GM12891 (cell line): ENCODE measurements at places on chromosomes 1 and 21.

GRCh38 chr1:56295949-56296929 is 283.1 kb downstream of the PLPP3 start:
- no peak for DNase-seq

DNA sequence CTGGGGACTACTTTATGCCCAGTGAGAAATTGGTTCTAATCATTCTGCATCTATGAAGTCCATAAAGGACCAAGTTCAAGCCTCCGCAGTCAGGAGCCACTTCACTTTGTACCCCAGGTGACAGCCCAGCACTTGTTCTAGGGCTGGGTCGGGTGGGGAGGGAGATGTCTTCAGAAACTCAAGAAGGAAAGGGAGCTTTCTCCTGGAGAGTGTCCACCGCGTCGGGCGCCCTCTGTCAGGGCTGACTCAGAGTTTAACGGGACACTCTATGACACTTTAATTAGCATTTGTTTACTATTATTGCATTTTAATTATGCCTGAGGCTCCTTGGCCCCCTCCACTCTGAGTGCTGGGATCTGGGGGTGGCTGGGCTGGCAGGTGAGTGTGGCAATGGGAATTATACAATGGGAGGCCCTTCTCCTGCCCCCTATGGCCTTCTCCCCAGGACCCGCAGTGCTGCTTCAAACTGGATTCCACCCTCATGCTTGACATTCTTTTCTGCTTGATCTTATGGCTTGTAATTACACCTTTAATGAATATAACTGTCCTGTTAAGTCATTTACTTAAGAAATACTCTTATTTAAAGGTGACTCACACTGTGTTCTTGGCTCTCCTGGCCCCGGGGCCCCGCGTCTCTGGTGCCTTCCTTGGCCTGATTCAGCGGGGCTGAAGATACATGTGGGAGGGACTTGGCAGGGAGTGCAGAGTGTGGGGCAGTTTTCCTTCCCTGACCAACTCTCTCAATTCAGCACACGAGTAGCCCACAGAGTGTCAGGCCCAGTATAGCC is 136.6 kb downstream of the PLXNA2 start:
- DNase-seq: no peak

DNA sequence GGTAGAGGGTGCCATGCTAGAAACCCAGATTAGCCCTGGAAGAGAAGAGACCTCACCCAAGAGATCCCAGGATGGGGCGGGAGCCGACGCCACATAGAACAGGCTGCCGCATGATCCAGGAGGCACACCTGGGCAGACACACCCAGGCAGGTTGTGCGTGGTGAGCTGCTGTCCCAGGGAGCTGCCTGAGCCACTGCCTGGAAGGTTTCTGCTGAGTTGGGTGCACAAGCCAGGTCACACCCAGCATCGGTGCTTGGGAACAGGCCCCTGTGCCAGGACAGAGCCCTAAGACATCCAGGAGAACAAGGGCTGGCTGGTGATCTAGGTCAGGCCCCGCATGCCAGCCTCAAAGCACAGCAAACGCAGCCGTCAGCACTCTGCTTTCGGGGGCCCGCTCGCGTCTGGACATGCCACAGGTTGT is 40.2 kb downstream of the CTNNBIP1 start:
- no peak for DNase-seq

DNA sequence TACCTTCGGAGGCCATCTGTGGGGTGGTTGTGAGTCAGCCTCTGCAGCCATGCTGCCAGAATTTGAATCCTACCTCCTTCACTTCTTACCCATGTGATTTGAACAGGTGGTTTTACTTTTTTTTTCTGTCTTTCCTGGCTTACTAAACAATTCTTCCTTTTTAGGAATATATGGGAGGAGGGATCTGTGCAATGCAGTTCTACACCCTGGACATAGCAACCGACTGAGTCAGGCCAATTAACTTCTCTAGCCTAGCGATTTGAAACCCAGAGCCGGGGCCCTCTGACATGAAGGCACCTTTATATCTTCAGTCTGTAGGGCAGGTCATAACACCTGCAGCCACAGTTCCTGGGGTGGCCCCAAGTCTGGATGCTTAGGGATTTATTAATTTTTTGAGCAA is 83.6 kb downstream of the ST6GALNAC3 start:
- no peak for DNase-seq

- DNase-seq: no peak
Observed at GRCh38 chr1:164648636-164649035, 89.7 kb downstream of the PBX1 start.

GRCh38 chr1:230861489-230861888 is 6.8 kb downstream of the C1orf198 start:
- no peak for DNase-seq

GRCh38 chr1:61477301-61477700 is 247.6 kb downstream of the TM2D1 start:
- no peak for DNase-seq

DNA sequence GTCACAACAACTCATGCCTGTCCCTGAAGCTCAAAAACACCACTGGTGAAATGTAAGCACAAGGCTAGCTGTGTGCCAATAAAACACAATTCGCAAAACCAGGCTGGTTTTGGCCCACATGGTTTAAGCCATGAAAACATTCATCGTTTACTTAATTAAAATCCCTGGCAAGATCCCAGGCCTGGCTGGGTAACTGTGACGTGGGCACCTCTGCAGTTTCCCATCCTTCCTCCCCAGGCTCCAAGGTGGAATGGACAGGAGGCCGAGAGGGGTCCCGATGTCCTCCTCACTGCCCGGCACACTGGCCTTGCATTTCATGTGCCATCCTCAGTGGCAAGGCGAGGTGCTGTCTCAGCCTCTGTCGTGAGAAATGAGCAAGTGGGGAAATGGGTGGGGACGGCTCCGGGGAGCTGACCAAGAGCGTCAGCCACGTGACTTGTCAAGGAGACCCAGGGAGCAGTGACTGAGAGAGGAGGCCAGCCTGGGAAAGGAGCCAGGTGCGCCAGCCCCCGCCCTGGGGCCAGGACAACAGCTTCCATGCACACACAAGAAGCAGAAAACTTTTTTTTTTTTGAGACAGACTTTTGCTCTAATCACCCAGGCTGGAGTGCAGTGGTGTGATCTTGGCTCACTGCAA is 153.1 kb upstream of the RAB4A start:
- DNase-seq: no peak
